ENCODE measurements at places on chromosomes 3 and 15.

- no peak for DNase-seq
Observed at GRCh38 chr15:41967506-41968206, 4.7 kb downstream of the EHD4 start.

GRCh38 chr3:112321867-112322652, 10.9 kb upstream of the CD200 start:
- no peak for DNase-seq

DNA sequence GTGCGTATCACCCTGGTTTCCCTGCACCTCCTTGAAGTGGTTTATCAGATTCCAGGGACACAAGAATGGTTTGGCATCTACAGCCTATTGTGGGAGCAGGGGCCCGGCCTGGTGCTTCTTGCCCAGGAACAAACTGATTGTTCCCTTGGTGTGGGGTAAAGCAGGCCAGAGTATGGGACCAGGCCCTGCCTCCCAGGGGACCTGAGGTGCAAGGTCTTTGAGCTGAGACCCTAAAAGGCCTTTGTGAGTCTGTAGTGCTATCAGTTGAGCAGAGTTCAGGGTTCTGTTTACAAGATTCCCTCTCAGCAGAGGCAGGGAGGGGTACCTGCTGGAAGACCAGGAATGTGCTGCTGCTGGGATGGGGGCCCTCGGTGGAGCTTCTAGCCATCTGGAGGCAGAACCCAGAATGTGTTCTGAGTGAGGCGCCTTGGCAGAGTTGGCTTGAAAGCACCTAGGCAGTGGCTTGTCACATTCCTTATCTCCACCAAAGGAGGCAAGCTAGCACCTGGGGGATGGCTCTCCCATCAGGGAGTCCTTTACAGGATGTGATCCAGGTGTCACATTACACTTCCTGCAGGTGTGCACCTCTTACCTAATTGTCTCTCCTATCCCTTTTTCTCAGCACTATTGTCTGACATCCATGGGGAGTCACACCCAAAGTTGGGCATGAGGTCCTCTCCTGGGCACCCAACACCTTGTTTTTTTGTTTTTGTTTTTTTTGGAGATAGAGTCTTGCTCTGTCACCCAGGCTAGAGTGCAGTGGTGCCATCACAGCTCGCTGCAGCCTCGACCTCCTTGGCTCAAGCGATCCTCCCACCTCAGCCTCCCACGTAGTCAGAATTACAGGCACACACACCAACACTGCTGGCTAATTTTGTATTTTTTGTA, 13.1 kb downstream of the FLNB start:
- DNase-seq = no peak

- no peak for DNase-seq
Observed at GRCh38 chr15:47961401-47962090, 159.2 kb upstream of the SLC24A5 start.

DNA sequence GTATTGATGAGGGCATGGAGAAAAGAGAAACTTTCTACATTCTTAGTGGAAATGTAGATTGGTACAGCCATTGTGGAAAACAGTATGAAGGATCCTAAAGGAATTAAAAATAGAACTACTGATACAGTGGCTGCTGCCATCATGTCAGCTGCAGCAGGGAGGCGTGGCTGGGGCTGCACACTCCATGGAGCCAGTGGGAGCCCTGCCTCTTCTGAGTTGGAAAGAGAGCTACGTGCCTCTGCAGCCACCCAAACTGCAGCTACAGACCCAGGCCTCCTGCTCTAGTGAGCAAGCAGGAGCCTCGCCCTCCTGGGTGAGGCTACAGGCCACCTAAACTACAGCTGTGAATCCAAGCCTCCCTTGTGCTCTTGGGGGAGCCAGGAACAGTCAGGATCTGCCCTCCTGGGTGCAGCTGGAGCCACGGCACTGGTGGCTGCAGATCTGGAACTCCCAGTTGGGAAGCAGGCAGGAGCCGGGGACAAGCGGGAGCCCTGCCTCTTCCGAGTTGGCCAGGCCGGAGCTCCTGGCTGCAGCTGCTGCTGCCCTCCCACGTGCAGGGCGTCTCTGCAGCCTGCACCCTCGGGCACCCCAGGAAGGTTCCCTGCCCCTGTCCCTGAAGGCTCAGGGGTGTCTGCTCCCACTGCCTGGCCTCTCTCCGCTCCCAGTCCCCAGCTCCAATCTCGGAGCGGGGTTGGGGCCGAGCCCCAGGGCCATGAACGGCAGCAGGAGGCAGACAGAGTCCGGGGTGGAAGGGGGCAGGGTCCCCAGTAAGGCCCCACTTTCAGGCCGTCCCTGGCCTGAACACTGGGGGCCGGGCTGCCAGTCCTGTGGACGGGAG, 64.5 kb downstream of the THBS1 start:
- DNase-seq = no peak

DNA sequence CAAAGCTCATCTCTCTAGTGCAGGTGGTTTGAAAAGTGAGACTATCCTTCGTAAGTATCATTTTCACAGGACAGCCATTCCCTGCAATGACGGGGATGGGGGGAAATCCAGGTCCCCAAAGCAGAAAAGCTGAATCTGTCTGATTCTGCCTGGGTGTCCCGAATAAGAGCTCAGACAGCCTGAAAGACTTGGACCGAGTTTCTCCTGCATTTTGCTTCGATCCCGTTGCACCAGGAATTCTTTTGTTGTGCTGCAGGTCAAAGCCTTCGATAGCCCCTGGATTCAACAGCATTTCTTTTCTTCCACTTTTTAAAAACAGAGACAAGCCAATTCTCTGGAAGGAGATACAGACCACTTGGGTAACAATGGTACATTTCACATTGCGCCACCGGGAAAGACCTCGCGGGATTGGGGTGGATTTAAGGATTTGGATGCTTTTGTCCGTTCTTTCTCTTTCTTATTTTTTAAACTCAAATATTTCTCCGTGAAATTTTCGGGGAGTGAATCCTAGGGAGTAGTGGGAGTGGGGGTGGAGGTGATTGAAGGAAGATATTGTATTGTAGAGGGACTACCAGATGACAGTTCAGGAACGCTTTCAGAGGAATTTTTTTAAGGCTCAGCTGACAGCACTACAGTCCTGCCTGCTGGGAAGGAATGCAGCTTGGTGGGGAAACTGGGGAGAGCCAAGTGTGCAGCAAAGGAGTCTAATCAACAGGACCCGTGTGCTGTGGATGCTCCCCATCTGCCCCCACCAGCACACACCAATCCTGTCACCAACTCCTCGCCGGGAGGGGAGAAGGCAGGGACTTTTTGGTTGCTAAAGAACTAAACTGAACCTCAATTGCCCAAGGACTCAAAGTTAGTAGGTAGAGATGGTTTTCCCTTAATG, 2.6 kb downstream of the SLITRK3 start:
- no peak for DNase-seq

GRCh38 chr3:64509206-64509605, 178.6 kb downstream of the ADAMTS9 start:
- DNase-seq = no peak

GRCh38 chr3:151895478-151896241, 22.2 kb downstream of the SUCNR1 start:
- DNase-seq = no peak

GRCh38 chr3:60913474-60913873, 337.8 kb downstream of the FHIT start:
- DNase-seq = no peak

- no peak for DNase-seq
Observed at GRCh38 chr15:82551646-82552247, 11.5 kb upstream of the RPS17 start.

- DNase-seq = no peak
Observed at GRCh38 chr3:2078821-2079220, 19.8 kb upstream of the CNTN4 start.

DNA sequence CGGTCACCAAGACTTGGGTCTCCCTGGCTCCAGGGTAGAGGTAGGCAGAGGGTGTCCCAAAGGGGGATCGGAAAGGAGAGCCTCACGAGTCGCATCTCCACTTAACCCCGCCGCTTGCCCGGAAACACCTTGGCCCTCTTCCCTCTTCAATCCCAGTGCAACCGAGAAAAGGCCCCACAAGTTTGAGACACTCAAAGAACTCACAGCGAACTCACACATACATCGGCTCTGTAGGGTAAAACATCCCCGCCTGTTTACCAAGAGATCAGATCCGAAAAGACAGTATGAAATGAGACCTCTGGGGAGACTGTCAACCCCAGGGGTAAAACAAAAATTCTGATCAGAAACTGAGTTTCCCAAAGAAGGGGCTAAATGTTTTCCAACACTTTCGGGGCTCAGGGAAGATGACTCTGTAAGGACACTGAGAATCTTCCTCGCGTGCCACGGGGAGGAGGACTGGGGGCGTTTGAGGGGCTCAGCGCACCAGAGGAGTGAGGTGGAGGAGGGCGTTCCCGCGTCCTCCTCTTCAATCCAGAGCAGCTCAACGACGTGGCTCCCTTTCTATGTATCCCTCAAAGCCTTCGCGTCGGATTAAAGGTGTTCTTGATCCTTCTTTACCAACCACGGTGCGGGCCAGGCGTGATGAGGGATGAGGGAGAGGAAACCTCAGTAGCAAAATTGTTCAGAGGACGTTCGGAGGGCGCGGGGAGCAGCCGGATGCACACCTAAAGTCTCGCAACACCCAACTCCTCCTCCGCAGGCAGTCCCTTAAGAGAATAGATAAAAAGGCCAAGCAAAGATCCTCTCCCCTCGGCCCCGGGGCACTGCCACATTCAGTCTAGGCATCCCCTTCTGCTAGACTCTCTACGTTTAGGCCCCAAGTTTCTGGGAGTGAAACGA, 3.7 kb downstream of the WNT5A start:
- no peak for DNase-seq

GRCh38 chr3:31288641-31289100, 244.1 kb upstream of the STT3B start:
- DNase-seq = no peak

GRCh38 chr3:184466413-184466960, 86.6 kb downstream of the CHRD start:
- DNase-seq = no peak

DNA sequence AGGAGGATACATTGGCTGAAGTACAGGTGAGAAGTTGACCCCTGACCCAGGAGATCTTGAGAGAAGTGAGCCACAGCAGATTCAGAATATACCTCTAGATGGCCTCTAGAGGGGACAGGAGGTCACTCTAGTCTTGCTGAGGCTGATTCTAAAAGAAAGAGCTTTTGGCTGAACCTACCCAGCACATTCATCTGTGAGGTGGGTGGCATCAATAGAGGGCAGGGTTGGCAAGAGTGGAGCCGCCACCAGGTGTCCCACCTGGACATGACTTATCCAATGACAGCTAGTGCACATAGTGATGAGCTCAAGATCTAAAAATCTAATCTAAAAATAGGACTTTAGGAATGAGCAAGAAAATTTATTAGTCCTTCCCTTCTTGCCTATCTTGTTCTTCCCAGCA, 51.6 kb downstream of the CYP19A1 start:
- no peak for DNase-seq

DNA sequence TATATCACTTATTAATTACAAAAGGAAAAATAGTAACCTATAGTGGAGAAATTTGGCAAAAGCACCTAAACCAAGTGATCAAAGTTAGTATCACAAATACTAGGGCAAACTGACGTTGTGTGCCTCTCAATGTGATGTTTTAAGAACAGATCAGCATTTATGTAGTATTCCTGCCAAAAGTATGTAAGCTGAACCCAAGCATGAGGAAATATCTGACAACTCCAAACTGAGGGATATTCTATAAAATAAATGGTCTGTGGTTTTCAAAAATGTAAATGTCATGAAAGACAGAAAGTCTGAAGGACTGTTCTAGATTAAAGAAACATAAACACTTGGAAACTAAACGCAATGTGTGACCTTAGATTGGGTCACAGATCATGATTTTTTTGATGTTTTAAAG, 34.3 kb upstream of the PIK3CA start:
- DNase-seq = no peak

GRCh38 chr3:152222327-152222726, 46.4 kb upstream of the MBNL1 start:
- DNase-seq = peak; percentile 20

DNA sequence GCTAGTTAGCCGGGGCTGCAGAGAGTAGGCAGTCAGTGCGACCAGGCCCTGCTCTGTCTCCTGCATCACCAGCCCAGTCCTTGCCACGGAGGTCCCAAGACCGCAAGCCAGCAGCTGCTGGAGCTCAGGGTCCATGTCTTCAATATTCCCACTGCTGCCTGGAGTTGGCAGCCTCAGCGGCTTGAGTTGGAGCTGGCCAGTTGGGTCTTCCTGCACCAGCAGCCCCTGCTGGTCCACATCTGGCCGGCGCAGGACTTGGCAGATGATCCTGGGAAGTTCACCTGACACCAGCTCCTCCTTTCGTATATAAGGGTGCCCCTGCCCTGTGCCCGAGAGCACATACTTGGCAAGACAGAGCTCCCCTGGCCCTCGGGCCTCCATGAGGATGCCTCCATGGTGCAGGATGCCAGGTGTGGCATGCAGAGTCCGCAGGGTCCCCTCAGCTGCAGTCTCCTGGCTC, 5.7 kb downstream of the XIRP1 start:
- no peak for DNase-seq

DNA sequence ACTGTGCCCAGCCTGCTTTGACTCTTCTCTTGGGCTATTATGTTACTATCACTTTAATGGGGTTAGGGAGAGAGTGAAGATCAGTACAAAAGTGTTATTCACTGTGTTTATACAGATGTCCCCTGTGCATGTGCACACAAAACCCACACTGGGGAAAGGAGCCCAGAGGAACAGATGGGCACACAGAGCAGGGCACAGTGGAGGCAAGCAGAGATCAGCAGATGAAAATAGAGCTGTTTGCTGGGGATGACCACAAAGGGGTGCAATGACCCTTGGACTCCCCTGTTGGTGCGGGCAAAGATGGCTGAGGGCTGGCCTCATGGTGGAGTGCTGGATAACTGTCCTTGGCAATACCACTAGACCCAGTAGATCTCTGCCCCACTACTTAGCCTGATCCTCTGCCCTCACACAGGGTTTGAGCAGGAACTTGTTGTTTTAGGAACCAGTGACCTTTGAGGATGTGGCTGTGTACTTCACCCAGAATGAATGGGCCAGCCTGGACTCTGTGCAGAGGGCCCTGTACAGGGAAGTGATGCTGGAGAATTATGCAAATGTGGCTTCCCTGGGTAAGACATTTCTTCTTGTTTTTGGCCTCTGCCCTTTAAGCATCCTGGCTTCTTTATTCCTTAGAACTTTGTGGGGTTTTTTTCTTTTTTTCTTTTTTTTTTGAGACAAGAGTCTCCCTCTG, 5.3 kb downstream of the ZNF620 start:
- DNase-seq = no peak

DNA sequence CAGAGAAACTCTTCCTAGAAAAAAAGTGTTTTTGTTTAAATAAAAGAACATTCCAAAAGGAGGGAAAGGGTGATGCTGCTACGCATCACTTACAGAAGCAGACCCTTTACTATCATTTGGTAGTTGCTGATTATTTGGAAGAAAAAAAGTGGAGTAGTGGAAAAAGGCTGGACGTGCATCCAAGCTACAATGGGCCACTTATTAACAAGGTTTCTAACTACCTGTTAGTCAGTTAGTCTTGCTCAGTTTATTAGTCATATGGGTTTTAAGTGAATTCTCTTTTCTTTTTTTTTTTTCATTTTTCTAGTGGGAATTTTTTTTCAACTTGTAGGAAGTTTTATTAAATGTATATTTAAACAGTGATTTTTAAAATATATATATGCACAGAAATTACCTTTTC, 866.0 kb downstream of the MCTP2 start:
- DNase-seq = no peak

- DNase-seq = no peak
Observed at GRCh38 chr3:136950623-136951022, 7.2 kb upstream of the IL20RB start.

All from non-pigmented ciliary epithelial cell (primary cell).